ELF-1 (cell line): ENCODE measurements at places on chromosomes 13 and 19.

GRCh38 chr19:31350033-31350692 lies 927 bp upstream of the TSHZ3 start:
- DNase-seq = no peak

GRCh38 chr13:23817136-23817535 lies 72.1 kb downstream of the MIPEP start:
- no peak for DNase-seq

GRCh38 chr13:74755065-74755464 lies 620.9 kb upstream of the KLF12 start:
- DNase-seq = no peak

DNA sequence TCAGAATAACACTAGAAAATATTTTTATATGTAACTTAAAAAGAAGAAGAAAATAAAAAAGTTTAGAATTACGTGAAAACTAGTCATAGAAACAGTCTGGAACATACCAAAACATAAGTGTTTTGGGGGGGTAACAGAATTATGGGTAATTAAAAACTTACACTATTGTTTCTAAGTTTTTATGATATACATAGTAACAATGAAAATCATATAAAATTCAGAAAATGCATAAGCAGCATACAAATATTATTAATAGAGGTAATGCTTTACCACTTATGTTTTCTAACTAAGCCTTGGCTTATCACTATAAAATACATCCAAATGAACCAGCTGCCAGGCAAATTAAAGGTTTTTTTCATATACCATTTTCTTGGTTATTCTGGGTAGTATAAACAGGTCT lies 14.9 kb downstream of the ESD start:
- no peak for DNase-seq

DNA sequence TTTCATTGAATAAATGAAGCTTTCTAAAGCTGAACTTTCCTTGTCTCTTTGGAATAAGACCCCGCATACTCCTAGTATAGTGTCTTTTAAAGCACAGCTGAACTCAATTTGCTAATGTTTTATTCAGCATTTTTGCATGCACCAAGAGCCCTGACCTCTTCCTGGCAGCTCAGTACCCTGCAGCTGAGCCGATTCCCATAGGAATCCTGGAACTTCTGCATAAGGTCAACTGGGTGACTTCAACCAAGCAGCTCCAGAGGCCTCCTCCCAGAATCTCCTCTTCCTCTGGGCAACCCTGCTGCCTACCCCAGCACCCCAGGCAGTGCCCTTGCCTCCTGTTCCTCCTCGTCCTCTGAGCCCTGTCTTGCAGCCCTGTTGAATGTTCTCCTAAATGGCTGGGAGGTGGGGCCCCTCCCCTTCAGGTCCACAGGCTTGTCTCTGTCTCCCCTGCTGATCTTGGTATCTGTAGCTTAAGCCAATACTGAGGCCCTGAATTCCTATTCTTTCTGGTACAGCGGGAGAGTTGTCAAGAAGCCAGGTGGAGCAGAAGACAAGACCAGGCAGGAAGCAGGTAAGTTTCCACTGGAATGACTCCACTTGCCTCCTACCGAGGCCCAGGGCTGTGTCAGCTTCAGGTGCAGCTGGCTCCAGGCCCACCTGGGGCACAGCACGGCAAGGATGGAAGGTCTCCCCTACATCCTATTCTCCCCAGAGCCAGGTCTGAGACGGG lies 23.6 kb upstream of the CCDC124 start:
- DNase-seq = peak; percentile 52

GRCh38 chr19:32053376-32053775 lies 292.0 kb upstream of the ZNF507 start:
- DNase-seq = no peak
